NCI-H1048 (cell line): ENCODE measurements at places on chromosomes 6 and 20.

- DNase-seq, result no peak
Measured at GRCh38 chr6:123855506-123855905, 51.8 kb downstream of the NKAIN2 start.

- DNase-seq, result no peak
Measured at GRCh38 chr6:45375449-45375848, 2.3 kb downstream of the SUPT3H start.

GRCh38 chr6:134878136-134878535 is 71.8 kb downstream of the ALDH8A1 start:
- no peak for DNase-seq

GRCh38 chr6:133817460-133818047 is 71.4 kb upstream of the TCF21 start:
- DNase-seq, result no peak

- no peak for DNase-seq
Measured at GRCh38 chr6:113048741-113049140, 701.6 kb downstream of the RFPL4B start.

DNA sequence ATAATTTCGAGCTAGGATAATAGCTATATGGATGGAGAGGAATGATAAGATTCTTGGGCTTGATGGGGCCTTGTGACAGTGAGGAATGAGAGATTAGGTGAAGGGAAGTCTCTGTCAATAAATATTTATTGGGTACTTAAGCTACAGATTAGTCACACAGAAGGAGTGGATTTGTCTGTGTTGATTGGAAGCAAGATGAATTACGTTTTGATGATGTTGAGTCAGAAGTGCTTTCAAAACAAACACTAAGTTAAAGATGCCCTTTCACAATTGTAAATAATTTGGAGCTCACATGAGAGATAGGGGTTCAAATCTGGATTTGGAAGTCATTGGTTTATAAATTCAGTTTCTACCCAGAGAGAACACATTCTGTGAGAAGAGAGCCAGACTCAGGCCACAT is 834.2 kb downstream of the KIF16B start:
- DNase-seq, result no peak

GRCh38 chr20:21583486-21584168 is 69.8 kb upstream of the NKX2-2 start:
- DNase-seq, result no peak

DNA sequence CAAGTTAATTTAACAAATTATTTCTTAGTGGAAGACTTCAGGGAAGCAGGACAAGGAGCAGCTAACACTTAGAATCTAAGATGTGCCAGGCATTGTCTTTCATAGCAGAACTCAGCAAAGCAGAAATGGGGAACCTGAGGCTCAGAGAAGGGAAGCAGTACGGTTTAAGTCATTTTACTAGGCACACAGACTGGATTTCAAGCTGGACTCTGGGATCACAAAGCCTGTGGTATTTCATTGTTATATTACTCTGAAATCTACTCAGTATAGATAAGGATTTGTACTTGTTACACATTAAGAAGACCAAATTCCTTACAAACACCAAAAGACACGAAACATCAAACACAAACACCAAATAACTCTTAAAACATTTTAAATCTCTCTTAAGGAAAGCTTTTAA is 199.6 kb downstream of the ISM1 start:
- no peak for DNase-seq
